NCI-H345 (cell line): ENCODE measurements at places on chromosomes 12 and 14.

- no peak for DNase-seq
Observed at GRCh38 chr12:51837286-51837685, 11.2 kb downstream of the FIGNL2 start.

- no peak for DNase-seq
Observed at GRCh38 chr12:62267480-62267879, 7.3 kb downstream of the USP15 start.

DNA sequence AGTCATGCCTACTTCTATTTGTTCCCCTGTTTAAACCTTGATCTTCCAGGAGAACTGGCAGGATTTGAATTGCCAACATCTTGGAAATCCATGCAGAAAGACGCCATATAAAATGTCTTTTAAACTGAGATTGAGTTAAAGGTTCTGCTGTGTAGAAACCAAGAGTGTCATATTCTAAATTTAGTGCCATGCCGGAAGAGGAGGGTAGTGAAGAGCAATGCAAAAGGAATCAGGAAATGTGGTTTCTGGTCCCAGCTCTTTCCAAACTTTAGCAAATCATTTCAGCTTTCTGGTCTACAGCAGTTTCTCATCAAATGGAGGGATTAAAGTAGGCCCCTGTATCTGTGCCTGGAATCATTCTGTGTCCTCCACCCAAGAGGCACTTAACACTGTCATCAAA, 85.7 kb downstream of the BTG1 start:
- no peak for DNase-seq

DNA sequence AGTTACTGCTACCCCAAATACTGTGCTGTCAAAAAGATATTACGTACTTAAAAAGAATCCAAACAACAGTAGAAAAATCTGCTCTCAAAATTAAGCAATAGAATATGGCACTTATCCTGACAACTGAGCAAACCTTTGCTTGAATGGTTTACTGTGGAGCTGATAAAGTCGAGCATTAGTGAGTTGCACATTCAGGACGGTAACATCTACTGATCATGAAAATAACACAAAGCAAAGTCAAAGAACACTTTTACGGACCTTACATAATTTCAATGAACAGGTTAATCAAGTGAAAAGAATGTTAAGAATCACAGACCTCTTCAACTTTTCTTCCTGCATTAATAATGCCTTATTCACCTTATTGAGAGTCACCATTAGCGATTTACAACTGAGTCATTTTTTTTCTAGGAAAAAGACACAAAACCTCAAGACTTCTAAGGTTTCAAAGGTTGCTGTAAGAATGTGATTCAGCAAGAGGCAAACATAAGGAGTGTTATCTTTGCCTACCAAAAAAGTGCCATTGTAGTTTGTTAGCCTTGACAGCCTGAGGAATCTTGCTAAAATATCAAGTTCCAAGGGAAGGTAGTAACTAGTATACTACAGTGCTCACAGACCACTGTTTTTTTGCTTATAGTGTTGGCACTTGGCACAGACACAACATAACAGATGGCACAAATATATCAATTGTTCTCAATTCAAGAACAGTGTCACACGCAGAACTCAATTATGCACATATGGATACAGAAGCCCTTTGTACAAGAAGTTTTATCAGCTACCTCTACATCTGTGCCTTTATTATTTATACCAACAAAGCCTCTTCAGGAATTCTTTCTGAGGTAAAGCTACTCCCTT, 334.2 kb upstream of the RPL10L start:
- DNase-seq: no peak

DNA sequence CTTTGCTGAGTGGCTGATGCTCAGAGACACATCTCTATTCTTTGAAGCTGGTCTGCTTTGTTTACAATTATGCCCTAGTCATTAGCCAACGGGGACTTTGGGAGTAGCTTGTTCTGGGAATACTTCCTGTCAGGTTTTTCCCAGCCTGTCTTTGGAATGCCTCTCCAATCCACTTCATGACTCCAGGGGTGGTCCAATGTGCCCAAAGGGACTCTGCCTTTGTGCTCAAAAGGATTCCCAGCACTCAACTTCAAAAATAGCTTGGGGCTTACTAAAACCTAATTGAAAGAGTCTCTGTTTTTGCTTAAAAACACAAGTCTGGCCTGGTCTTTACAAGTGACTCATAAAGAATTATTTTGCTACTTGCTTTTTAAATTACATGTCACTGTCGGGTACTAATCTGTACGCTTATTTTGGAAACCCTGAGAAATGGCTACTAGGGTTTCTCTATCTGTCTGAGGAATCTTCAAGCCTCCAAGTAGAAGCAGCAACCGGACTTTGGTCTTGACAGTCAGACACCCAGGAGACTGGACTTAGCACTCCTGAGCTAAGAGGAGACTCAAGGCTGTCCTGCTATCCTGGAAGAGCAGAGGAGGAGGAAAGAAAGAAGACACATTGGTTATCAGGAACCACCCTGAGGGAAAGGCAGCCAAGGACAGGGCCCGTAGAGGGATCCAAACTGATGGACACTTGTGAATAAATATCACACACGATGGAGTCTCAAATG, 20.7 kb downstream of the PHLDA1 start:
- DNase-seq: no peak
